ENCODE measurements at places on chromosomes 11 and 22.

DNA sequence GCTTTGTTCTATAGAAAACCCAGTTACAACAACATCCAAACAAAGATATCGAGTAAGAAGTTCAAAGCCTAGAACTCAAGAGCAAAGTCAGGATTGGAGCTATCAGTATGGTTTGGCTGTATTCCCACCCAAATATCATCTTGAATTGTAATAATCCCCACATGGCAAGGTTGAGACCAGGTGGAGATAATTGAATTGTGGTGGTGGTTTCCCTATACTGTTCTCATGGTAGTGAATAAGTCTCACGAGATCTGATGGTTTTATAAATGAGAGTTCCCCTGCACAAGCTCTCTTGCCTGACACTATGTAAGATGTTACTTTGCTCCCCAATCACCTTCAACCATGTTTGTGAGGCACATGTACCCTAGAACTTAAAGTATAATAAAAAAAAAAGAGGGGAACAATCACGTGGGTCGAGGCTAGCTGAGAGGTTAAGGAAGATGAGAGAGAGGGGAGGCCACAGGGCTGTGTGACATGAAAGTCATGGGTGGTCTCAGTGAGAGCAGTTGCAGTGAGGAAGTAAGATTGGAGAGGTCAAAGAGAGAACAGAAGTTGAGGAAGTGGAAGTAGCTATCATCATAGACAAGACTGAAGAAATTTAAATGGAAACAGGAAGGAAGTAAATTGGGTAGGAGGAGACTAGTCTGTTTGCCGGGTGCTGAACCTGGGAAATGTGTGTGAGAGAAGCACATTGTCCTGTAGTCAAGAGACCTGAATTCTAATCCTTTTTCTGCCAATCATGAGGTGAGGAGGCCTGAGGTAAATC is 80.1 kb upstream of the CD44 start:
- DNase-seq, result no peak
- peak overlapping the region; percentile 26 for H3K4me3 ChIP-seq
- peaks cover 38% of the 10 kb centered on the region for H3K4me1 ChIP-seq

DNA sequence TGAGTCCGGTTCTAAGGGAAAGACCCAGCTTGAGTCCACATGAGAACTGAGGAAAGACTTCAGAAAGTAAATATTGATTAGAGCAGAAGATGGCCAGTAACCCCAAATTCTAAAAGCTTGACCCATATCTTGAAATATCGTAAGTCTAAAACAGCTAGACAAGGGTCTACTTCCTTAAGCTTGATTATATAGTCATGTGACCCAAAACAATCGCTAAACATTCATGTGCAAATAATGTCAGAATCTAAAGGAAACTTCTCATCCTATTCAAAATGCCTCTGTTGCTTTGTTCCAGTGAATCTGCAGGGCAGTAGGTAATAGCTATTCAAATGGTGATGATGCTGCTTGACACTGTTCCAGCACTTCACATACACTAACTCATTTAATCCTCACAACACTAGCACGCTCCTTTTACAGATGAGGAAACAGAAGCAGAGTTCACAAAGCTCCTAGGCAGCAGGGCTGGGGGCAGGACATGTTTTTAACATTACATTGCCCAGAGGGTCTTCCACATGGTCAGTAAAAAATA is 52.6 kb downstream of the TCF20 start:
- no peak overlapping the region for H3K4me3 ChIP-seq
- H3K27me3 ChIP-seq, result no peaks in the 10 kb centered on the region
- peaks cover 16% of the 10 kb centered on the region for H3K36me3 ChIP-seq
- H3K27ac ChIP-seq, result peak overlapping the region; percentile 66
- H3K4me1 ChIP-seq, result peaks cover 49% of the 10 kb centered on the region

- H3K4me3 ChIP-seq, result no peak overlapping the region
- H3K36me3 ChIP-seq, result no peaks in the 10 kb centered on the region
- no peaks in the 10 kb centered on the region for H3K4me1 ChIP-seq
- H3K27ac ChIP-seq, result no peak overlapping the region
Observed at GRCh38 chr11:131776211-131776610, 405.8 kb downstream of the NTM start.

DNA sequence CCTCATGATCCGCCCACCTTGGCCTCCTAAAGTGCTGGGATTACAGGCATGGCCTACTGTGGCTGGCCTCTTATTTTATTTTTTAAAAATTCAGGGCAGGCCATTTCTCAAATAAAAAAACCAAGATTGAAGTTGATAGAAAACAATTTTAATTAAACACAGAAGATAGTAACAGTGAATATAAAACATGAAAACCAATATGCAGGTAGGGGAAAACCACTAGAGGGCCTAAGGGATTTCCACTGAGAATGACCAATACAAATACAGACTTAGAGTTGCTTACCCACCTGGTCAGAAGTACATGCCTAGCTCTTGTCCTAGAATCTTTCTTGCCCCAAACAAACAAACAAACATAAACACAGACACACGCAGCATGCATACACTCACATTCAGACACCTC is 1.7 kb upstream of the RTCB start:
- H3K27ac ChIP-seq, result no peak overlapping the region
- peaks cover 4% of the 10 kb centered on the region for H3K27me3 ChIP-seq
- no peak overlapping the region for H3K4me3 ChIP-seq
- peaks cover 33% of the 10 kb centered on the region for H3K4me1 ChIP-seq

DNA sequence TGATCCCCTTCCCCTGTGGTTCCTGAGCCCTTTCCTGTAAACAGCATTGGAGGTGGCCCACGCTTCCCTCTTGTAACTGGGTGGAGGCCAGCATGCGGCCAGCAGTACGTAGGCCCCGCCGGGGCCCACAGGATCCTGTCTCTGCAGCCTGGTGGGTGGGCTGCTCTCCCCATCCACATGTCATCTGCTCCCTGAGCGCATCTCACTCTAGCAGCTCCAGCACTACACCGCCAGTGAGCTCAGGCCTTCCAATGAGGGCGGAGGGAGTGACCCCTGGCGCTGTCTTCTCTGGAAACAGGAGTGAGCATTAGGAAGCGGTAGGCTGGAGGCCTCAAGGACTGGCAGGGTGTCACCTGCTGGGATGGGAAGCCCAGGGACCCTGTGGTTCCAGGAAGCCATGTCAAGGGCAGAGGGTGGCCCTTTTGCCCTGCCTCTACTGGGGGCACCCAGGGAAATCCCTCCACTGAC is 363.9 kb downstream of the TBC1D22A start:
- no peak for DNase-seq
- peaks cover 7% of the 10 kb centered on the region for H3K4me1 ChIP-seq
- no peaks in the 10 kb centered on the region for H3K27me3 ChIP-seq
- no peak overlapping the region for H3K4me3 ChIP-seq

- no peak for DNase-seq
- no peaks in the 10 kb centered on the region for H3K4me1 ChIP-seq
- no peaks in the 10 kb centered on the region for H3K27me3 ChIP-seq
Observed at GRCh38 chr11:25562417-25562816, 769.5 kb upstream of the ANO3 start.

DNA sequence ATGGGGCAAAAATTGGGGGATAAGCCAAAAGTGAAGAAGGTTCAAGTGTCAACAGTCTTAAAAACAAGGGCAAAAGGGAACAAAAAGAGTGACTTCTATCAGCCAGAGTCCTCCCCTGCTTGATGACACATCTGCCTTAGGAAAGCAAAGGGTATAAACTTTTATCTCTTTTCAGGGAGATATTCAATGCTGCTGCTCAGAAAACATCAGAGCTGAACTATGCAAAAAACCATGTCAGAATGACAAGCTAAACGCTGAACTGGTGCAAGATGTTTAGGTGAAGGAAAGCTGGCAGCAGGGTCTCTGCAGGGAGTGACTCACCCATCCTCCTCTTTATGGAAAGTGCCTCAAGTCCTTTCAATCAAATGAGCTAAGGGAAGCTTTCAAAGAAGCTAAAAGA is 24.7 kb downstream of the ALG9 start:
- H3K27me3 ChIP-seq, result no peaks in the 10 kb centered on the region
- H3K36me3 ChIP-seq, result peaks cover 10% of the 10 kb centered on the region
- no peak for DNase-seq
- no peak overlapping the region for H3K4me3 ChIP-seq
- H3K4me1 ChIP-seq, result no peaks in the 10 kb centered on the region

GRCh38 chr22:50016308-50016987 is 3.9 kb upstream of the IL17REL start:
- no peak for DNase-seq
- peaks cover 3% of the 10 kb centered on the region for H3K36me3 ChIP-seq
- H3K4me3 ChIP-seq, result peak overlapping the region; percentile 77
- H3K4me1 ChIP-seq, result peaks cover 36% of the 10 kb centered on the region
- no peak overlapping the region for H3K27ac ChIP-seq
- H3K27me3 ChIP-seq, result peaks cover 5% of the 10 kb centered on the region

GRCh38 chr11:67501854-67502253 is 3.3 kb downstream of the PITPNM1 start:
- H3K27ac ChIP-seq, result no peak overlapping the region
- peaks cover 24% of the 10 kb centered on the region for H3K36me3 ChIP-seq
- peaks cover 37% of the 10 kb centered on the region for H3K4me1 ChIP-seq
- DNase-seq, result no peak

- no peak for DNase-seq
- no peak overlapping the region for H3K27ac ChIP-seq
- H3K4me1 ChIP-seq, result peaks cover 2% of the 10 kb centered on the region
- H3K36me3 ChIP-seq, result no peaks in the 10 kb centered on the region
- no peak overlapping the region for H3K4me3 ChIP-seq
Observed at GRCh38 chr11:45667929-45668680, 2.7 kb upstream of the CHST1 start.

DNA sequence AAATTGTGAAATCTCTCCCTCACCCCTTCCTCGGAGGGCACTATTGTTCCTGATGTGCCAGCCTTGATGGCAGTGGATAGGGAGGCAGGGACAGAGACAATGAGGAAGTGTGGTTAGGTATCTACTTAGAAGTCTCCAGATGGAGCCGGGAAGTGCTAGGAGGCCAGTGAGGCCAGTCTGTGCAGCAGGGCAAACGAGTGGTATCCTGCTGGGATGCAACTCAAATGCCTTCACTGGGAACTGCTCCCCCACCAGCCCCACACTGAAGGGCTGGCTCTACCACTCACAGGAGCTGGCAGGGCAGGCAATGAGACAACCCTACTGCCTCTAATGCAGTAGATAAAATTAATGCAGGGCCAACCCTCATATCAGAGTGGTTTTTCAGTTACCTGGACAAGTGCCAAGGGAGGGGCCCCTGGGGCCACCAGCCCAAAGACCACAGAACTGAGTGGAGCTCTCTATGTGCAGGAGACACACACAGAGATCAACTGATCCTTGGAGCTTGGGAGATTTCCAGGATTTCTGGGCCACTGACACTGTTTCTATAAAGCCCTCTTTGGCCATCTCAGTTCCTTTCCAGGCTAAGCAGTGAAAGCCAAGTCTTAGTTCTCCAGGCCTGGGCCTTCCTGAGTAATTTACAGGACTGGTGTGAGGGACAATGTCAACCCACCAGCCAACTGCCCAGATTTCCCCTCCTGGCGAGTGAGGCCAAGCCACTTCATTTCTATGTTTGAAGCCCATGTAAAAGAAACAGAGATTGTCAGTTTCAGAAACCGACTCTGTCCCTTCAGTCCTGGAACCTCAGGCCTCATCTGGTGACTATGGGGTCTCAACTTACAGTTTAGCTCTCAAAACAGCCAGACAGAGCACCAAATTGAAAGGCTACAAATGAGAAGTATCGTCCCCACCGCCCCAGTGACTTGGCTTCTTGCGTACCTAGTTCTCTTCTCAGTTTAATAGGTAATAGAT is 4.1 kb downstream of the MIF start:
- peaks cover 19% of the 10 kb centered on the region for H3K4me1 ChIP-seq
- peaks cover 38% of the 10 kb centered on the region for H3K36me3 ChIP-seq
- DNase-seq, result no peak
- H3K4me3 ChIP-seq, result no peak overlapping the region
- no peak overlapping the region for H3K27ac ChIP-seq

DNA sequence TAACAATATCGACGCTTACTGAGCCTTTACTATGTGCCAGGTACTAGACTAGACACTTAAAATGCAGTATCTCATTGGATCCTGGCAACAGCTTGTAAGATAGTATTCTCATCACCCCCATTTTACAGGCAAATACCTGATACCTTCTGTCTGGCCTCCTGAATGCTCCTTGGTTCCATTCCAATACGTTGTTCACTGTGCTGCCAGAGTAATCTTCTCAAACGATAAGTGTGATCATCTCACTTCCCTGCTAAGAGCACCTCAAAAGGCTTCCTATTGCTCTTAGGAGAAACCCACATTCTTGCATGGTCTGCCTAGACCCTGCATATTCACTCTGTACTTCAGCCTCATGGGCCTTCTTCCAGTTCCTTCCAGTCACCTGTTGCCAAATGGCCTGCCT is 1.3 kb upstream of the NRIP3 start:
- H3K4me1 ChIP-seq, result peaks cover 24% of the 10 kb centered on the region
- peaks cover 24% of the 10 kb centered on the region for H3K27me3 ChIP-seq
- no peak overlapping the region for H3K27ac ChIP-seq
- peak overlapping the region; percentile 28 for H3K4me3 ChIP-seq
- no peak for DNase-seq

DNA sequence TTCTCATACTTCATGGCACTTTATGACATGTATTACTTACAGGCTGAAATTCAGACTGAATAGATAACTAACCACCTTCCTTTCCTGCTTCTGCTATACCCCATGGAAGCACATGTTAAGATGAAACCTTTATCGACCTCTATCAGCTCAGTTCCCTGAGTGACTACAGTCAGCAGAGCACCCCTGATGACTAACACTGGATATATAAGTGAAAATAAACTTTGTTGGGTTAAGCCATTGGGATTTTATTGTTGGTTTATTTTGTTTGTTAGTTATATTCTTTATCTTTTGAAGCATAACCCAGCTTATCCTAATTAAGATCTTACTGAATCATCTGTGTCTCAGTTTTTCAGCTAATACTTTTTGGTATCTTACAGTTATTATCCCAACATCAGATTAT is 23.0 kb upstream of the MAML2 start:
- no peak overlapping the region for H3K27ac ChIP-seq
- no peaks in the 10 kb centered on the region for H3K27me3 ChIP-seq
- no peak for DNase-seq
- no peaks in the 10 kb centered on the region for H3K4me1 ChIP-seq
- peaks cover 26% of the 10 kb centered on the region for H3K36me3 ChIP-seq

DNA sequence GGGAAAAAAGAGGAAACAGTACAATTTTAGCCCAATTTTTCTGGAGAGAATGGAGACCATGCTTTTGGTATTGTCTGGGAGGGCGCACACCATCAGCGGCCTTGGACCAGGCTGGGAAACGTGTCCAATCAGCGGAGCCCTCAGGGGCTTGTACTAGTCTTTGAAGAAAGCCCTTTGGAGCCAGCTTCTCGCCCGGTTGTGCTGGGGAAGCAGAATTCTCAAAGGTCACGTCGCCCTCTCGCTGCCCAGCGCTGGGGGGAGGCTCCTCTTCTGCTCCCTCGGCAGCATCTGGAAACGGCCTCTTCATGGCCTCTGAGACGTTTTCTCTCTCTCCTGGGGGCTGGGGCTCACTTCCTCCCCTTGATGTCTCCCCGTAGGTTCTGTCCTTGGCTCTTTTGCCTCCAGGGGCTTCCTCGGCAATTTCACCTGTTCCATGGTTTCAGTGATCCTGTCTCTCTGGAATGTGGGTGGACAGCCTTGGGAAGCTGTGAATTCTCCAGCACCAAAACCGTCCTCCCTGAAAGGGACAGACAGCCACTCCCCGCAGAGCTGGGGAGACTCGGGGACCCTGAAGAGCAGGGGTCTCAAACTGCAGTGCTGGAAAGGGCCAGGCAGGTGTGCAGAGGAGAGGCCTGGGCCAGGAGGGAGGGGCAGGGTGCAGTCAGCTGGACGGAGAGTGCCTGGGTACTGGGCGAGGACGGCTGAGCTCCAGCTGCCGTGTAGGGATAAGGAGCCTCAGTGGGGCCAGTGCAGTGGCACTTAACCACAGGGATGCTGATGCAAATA is 80.2 kb downstream of the RPS6KA4 start:
- no peaks in the 10 kb centered on the region for H3K36me3 ChIP-seq
- no peaks in the 10 kb centered on the region for H3K4me1 ChIP-seq
- H3K27me3 ChIP-seq, result peaks cover 3% of the 10 kb centered on the region
- H3K4me3 ChIP-seq, result no peak overlapping the region
- DNase-seq, result no peak

All from activated naive CD4-positive, alpha-beta T cell treated with anti-CD3 and anti-CD28 coated beads for 36 hours (primary cell).